ENCODE measurements at places on chromosomes 4 and X.

DNA sequence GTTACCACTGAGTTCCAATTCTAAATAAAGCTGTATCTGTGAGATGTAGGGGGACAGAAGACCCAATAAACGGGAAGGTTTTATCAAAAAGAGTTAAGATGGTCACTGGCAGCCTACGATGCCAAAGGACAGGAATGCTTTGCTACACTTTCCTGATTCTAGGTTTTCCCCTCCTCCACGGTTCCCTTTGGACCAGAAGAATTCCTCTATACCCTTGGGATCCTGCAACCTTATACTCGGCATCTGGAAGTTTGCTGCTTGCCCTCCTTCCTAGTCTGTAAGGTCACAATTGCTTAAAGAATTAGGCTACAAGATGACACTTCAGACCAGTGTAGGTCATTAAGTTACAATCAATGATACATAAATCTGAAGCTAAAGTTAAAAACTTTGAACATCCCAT, 64.3 kb downstream of the SCML2 start:
- no peak for DNase-seq

DNA sequence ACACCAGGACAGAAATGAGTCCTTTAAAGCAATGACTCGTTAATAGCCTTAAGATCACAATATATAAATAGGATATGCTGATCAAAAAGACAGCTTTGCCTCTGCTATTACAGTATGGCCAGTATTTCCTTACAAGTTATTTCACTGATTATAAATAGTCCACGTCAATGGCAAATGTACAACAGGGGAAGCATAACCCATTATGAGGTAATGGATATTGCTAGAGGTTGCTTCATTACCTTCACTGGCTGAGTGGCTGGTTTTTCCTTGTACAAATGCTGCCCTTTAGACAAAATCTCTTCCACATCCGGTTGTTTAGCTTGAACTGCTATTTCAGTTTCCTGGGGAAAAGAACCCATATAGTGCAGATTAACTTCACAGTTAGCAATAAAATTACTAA, 764.6 kb upstream of the FTHL17 start:
- no peak for DNase-seq

DNA sequence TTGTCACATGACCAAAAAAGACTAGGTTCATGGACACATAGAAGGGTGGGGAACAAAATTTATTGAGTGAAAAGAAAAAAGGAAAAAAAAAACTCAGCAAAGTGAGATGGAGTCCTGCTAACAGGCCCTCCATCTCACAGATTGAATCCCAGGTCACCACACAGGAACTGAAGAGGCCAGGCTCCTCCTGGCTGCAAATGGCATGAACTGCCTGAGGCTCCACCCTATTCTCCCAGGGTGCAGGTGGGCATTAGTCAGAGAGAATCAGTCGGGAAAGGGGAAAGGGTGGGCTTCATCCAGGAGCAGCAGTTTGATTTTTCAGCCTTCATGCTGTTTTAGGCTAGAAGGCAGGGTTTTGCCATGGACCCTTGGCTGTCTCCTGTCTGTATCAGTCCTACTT, 128.5 kb upstream of the GRID2 start:
- no peak for DNase-seq

DNA sequence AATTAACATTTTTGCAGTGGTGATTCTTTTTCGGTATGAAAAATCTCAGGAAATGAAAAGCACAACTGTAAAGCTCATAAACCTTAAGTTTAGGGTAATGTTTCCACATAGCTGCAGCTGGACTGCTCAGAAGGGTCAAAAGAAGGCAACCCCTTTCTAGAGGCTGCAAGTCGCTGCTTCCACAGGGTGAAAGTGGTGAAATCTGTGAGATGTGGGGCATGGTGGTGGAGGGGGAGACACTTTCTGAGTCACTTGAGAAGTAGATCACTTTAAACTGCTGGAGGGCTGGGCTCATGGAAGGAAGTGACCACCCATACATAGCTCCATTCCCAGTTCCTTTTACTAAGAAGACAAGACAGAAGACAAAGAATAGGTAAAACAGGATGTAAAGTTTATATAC, 8.7 kb downstream of the SFRP2 start:
- no peak for DNase-seq

- DNase-seq, result no peak
Measured at GRCh38 chr4:156779042-156779441, 192.6 kb downstream of the PDGFC start.

GRCh38 chr4:153931804-153932203, 142.9 kb upstream of the SFRP2 start:
- no peak for DNase-seq

GRCh38 chr4:158793021-158793420, 24.2 kb downstream of the FNIP2 start:
- no peak for DNase-seq

DNA sequence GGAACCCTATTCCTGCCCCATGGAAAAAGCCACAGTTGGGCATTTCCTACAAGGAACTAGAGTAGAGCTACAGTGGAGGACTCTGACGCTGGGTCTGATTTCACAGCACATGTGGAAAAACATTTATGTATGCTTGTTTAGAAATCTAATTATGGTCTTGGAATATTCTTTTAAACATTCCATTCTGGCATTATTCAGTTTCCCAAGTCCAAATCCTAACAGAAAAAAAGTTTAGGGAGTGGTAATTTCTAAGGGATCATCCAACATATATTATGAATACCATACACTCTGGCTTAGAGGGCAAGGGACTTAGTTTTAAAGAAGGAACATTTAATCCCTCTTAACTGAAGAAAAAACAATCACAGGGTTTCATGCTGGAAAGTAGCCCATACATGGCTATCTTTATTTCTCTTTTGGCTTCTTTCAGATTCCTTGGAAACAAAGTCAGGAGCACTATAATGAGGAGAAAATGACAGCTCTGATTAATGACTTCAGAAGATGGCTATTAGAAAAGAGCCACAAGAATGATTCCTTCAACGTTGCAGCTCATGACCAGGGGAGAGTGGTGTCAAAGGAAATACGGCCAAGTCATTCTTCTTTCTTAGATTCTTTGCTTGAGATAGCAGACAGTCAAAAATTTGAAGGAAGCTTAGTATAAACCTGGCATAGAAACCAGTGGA, 56.1 kb downstream of the CNGA2 start:
- no peak for DNase-seq

DNA sequence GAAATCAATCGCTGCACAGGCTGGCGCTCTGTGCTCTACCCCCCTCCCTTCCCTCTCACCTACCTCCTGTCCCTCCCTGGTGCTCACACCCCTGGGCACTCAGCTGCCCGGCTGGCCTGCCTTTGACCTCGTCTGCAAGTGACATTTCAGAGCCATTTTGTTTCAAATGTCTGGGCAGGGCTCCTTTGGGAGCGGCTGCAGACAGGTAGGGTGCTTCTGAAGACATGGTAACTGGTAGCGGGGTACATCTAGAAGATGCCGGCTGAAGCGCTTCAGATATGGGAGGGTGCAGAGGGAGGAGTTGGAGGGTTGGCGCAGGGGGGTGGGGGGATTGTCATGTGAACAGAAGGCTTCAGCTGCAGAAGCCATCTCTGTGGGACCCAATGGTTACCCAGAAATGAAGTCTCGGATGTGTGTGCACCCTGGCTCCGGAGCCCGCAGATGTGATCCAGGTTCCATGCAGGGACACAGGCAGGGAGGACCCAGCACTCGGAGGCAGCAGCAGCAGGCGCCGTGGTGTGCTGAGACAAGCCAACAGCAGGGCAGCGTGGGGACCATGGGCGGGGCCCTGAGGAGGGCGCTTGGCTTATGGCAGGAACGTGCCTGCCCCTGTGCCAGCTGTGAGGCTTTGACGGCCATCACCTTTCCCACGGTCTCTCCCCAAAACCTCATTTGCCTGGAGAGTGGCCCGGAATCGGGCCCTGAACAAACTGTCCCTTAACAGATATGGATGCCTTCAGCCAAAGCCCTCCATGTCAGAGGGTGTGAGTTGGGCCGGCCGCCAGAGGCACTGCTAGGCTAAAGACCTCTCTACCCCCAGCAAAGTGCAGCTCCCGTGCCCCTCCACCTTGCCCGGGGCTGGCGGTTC, 7.6 kb upstream of the DUSP9 start:
- DNase-seq, result no peak

DNA sequence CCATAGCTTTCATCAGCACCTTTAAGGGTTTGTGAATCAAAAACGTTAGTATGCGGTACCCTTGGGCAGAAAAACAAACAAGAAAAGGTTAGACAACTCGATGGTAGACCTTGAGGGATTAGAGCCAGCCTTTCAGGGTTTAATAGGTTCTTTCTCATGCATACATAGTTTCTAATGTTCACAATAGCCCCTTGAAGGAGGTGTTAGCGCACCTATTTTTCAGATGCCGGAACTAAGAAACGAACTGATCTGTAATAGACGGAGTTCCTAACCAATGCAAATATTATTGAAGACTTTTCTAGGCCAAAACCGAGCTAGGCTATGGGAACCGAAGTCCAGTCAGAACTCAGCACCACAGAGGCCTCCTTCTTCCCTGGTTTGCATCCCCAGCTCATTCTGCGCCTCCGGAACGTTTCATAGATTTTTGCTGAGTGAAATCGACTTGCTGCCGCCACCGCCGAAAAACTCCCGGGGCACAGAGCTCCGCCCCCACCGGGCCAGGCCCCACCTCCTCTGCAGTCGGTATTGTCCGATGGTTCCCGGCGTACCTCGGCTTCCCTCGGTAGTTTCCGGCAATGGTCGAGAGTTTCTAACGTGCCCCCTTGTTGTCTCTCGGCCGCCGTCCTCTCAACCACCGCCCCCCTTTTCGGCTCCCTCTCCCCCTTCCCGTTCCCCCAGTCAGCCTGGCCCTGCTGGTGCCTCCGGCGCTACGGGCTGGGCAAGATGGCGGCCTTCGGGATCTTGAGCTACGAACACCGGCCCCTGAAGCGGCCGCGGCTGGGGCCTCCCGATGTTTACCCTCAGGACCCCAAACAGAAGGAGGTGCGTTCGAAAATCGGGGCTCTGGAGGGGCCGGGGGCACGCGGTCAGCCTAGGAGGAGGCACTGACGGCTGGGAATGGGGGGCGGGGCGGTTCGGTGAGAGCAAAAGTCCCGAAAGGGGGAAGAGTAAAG, at the start of gene MED12:
Gene MED12 (plus strand): TSS at position 565 of the 953 bp plus-strand sequence. CDS start 159 bp downstream, at position 724.
- peak; percentile 48 for DNase-seq

- no peak for DNase-seq
Measured at GRCh38 chr4:83810428-83810827, 274.5 kb downstream of the GPAT3 start.

- no peak for DNase-seq
Measured at GRCh38 chrX:15298780-15299179, 16.7 kb downstream of the ASB11 start.

- no peak for DNase-seq
Measured at GRCh38 chr4:147927377-147928137, 195.7 kb downstream of the ARHGAP10 start.

DNA sequence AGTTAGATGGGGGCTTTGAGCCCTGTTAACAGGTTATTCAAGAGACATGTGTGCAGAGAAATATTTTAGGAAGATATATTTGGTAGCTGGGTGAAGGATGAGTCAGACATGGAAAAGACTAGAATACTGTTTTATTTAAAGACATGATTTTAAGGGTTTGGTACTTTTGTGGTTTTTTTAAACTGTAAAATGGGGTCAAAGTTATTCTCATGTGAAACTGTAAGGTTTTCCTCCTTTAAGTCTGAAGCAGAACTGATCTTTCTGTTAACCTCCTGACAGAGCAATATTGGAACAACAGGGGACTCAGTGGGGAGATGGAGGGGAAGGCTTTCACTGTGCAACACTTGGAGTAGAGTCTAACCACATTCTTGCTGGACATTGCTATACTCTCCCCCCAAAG, 112.4 kb upstream of the LSM6 start:
- no peak for DNase-seq

GRCh38 chrX:53716328-53717088, 30.0 kb upstream of the HUWE1 start:
- DNase-seq, result no peak

DNA sequence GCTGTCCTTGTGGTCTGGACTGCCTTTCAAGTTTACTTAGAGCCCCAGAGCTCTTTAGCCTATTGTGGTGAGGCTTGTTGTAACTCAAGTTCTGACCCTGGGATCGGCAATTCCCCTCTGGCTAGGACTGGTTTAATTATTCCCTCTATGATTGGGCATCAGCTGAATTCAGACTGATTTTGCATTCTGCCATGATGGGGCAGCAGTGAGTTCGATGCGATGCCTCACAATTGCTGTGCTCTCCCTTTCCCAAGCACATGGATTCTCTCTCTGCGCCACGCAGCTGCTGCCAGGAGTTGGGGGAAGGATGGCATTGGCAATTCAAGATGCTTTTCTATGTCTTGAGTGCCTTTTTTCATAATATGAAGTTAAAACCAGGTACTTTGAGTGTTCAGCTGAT, 327.8 kb upstream of the CXorf51B start:
- no peak for DNase-seq

- no peak for DNase-seq
Measured at GRCh38 chrX:40734971-40735324, 394 bp downstream of the MED14 start.

- no peak for DNase-seq
Measured at GRCh38 chr4:187656959-187657358, 338.6 kb upstream of the ZFP42 start.

GRCh38 chr4:117479673-117480072, 394.3 kb upstream of the TRAM1L1 start:
- DNase-seq, result no peak

GRCh38 chr4:127775843-127776242, 6.3 kb upstream of the HSPA4L start:
- DNase-seq, result no peak

- no peak for DNase-seq
Measured at GRCh38 chrX:372856-373640, 13.7 kb downstream of the PPP2R3B start.

GRCh38 chrX:37896511-37896890, 49.1 kb upstream of the DYNLT3 start:
- DNase-seq, result no peak

DNA sequence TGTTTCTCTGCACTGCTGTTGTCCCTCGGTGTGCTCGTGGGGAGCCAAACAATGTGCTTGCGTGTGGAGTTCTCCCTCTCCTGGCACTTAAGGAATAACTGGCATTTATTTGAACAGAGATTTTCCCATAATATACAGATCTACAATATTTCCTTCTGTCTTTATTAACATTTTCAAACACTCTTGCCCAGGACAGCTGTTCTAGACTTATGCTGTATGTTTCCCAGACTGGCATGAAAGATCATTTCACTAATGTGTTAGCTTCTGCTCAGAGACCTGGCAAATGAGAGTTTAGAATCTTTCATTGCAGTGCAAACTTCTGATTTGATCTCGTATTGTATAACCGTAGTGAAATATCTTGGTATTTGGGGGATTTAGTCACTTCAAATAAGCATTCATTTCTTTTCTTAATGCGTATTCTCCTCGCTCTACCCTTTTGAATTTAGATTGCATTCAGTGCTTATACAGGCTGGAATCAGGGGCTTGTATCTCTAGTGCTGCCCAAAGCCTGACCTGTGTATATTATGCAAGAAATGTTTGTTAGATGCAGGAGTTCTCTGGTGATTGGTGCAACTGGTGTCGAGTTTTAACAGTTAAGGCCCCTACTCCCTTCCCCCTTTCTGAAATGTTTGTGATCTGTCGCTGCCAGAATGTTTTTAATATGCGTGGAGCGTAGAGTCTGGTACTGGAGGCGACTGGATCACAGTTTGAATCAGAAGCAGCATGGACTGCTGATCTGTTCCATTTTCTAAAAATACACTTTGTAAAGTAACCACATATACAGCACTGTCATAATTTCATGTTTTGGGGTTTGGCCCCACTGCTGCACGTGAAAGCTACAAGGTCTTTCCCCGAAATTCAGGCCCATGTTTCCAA, 326.3 kb downstream of the ARHGAP10 start:
- no peak for DNase-seq

Measured in NCI-H1694 (cell line).